ENCODE measurements at places on chromosomes 4 and X.

DNA sequence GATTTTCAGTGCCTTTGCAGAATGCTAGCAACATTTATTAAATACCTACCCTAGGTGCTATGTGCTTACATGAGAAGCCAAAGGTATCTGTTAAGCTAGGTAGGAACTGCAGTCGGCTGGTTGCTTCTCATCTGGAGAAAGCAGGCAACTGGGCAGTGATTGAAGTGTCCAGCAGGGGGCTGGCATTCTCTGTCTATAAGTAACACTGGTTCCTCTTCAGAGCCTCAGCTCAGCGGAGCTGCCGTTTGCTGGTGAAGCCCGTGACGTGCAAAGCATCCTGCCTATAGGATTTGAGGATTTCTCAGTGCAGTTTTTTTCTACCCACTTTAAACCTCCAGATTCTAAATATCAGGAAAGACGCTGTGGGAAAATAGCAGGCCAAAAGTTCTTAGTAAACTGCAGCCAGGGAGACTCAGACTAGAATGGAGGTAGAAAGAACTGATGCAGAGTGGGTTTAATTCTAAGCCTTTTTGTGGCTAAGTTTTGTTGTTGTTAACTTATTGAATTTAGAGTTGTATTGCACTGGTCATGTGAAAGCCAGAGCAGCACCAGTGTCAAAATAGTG is at the start of gene GRPR:
GRPR (plus strand) TSS at position 344 of the 565 bp plus-strand sequence. CDS start 389 bp downstream, outside the sequence.
- no peak for DNase-seq

GRCh38 chr4:2489081-2489805 is 20.3 kb downstream of the RNF4 start:
- DNase-seq: no peak

DNA sequence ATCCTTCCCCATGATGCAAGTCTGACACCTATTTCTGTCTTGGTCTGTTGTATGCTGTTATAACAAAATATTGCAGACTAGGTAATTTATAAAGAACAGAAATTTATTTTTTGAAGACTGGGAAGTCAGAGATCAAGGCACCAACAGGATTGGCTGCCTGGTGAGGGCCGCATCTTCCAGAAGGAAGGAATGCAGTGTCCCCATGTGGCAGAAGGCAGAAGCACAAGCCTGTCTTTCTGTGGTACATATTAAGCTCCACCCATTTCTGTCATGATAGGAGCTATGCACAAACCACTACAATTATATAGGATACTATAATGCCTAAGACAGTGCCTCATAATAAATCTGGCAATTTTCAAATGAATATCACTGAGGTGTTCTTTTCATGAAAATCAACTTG is 502.3 kb upstream of the DIAPH2 start:
- no peak for DNase-seq

DNA sequence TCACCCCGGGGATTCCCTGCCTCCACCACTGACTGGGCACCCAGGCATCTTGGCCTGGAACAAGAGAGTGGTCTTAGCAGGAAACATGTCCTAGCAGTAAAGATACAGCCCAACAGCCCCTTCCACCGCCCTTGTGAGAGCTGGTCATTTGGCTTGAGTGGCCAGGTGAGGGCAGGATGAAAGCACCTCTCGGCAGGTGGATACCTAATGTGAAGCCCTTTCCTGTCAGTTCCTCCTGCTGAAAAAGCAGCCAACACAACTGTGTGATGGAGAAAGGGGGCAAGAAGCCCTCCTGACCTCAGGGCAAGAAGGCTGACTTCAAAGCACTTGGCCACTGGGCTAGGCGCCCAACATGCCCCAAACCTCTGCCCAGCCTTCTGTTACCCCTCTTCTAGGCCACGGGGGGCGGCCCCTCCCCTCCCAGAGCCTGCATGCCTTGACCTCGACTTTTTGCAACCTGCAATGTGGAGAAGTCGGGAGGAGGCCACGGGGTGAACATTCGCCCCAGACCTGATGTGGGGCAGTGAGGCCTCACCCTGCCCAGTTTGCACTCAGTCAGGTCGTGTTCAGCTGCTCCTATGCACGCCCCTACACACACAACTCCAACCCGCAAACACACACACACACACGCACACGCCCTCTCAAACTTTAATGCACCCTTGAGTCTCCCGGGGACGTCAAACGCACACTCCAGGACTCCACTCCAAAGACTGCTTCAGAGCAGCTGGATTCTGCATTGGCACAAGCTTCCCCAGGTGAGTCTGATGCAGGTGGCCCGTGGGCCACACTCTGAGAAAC is 1.1 kb downstream of the LGI2 start:
- no peak for DNase-seq

DNA sequence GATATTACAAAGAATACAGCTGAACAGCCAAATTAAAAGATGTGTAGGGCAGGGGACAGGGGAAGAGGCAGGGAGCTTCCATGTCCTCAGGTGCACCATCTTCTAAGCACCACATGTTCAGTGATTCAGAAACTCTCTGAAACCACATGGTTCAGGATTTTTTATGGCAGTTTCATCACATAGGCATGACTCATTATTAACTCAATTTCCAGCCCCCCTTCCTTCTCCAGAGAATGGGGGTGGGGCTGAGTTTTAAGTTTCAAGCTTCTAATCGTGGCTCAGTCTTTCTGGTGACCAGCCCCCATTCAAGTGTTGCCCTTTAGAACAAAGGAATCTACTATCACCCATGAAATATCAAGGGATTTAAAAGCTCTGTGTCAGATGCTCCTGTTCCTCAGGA is 317.8 kb upstream of the GALNT7 start:
- DNase-seq: no peak

GRCh38 chr4:87116231-87116630 is 104.2 kb downstream of the KLHL8 start:
- no peak for DNase-seq

DNA sequence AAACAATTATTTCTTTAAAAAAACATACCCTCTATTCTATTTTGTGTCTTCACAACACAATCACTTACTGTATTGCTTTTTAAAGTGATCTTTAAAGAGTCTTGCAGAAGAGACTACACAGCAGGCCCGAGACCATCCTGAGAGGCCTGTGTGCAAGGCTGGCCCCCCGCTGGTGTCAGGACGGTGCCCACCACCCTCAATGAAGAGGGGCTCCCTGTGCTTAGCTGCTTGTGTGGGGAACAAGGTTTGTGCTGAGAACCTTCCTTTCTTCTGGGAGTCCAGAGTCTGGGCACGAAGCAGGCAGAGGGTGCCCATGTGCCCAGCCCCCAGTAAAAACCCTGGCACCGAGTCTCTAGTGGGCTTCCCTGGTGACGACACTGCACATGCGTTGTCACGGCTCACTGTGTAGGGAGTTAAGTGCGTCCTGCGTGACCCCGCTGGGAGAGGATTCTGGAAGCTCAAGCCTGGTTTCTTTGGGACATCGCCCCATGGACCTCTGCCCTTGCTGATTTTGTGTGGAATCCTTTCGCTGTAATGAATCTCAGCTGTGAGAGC is 22.0 kb downstream of the RGS12 start:
- no peak for DNase-seq

GRCh38 chr4:86108137-86108536 is 251.7 kb downstream of the MAPK10 start:
- no peak for DNase-seq

DNA sequence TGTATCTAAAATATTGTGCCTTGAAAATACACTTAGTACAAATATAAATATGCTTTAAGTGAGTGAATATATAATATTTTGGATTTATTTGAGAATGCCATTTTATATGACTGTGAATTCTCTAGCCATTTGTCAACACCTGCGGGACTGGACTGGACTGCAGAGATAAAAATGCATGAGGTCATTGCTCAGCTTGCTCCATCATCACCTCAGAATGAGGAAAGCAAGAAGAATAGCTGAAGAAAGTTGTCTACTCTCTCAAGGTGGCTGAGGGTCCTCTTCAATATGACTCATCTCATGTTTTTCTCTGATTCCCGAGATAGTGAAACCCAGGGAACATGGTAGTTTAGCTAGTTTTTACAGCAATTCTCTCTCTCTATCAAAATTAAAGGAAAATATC is 732.5 kb upstream of the AGA start:
- no peak for DNase-seq

DNA sequence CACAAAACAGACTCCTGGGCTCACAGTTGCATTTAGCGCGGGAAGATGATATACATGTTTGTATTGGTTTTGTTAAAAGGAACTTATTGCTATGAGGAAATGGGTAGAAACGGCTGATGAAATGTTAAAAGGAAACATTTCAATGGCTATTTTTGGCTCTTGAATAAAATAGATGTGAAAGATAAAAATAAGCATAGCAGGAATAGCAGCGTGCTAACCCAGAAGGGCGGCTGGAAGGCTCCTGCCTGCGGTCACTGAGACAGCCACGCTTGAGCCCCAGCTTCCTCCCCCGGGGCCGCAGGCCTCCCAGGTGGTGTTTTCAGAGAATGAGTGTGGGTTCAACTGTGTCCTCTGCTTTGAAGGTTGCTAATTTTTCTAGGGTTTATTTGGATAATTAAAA is 35.0 kb upstream of the CLCN4 start:
- peak; percentile 51 for DNase-seq

DNA sequence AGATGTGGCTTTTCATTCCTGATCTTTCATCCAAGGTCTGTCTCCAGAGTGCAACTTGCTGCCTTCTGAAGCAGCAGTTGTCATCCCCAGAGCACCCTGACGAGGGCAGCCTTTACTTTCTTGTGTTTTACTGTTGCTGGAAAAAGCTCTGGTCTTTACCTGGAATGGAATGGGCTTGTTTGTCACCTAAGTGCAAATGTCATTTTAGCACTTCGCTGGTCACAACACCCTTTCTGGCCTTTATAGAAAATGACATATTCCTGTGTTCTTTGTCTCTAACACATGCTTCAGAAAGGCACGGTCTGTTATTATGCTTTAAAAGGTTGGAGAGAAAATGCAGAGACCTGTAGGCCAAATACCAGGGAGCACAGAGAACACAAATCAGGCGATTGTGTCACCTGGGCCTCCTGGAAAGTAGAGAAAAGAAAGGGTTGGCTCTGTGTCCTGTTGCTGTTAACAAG is 332.7 kb upstream of the IGFBP7 start:
- DNase-seq: no peak

- DNase-seq: peak; percentile 14
These were observed 4.5 kb downstream of the NKX3-2 start for GRCh38 chr4:13539619-13540445.

DNA sequence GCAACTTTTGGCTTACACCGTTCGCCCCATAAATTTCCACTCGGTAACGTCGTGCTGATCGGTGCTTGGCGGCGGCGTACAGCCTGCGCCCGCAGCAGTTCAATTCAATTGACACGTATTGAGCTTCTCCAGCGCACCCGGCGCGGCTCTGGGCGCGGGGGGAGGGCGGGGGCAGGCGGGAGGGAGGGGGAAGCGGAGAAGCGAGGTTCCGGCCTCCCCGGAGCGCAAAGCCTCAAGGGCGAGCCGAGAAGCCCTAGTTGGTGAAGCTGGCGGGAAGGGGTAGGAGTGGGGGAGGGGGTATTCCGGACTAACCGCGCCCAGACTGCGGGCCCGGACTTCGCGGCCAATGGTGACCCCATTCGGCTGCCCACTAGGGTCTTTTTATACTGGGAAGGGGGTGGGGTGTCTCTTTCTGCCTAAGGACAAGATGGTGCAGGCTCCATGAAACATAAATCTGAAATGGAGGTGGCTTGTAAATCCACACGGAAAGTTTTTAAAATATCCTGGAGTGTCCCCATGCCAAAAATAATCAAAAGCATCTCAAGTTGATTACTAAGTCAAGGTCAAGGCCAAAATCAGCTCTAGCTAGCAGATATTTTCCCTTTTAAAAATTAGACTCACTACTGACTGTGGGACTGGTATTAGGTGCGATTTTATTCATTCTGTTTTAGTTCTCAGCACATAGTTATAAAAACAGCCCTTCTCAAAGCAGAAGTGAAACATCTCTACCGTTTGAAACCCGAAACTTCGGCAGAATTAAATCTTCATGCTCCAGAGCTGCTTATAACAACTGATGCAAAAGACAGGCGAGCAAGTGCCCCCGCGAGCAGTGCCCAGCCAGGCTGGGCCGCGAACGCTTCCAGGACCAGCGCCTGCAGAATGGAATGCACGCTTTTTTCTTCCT is 1.5 kb upstream of the BCOR start:
- DNase-seq: peak; percentile 44

DNA sequence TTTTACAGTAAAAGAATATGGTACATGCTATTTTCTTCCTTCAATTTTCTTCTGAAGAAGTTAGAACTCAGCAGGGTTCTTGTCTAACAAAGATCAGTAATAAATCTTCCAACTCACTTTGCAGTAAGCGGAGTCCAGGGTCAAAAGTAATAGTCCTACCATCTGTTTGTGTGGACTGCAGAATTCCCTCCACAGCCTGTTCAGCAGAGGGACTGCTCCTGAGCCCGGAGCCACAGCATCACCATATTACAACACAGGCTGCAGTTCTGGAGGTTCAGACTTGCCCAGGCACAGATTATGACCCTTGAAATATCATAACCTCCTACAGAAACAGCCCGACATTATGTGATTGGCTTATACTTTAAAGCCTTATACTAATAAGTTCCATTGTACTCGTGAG is 10.3 kb downstream of the FHDC1 start:
- no peak for DNase-seq

DNA sequence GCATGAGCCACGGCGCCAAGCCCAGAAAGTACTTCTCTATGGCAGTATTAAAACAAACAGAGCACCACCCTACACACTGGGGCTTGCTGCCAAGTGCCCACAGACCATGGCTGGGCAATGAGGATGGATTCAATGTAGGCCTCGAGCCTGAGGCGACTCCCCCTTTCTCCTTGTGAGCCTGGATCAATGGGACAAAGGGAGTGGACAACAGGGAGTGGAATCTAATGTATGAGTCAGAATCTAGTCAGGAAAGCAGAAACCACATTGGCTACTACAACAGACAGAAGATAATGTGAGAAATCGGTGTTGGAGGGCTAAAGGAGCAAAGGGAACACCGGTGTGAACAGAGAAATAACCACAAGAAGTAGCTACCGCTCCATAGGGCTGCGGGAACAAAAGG is 37.7 kb upstream of the OCIAD2 start:
- no peak for DNase-seq

DNA sequence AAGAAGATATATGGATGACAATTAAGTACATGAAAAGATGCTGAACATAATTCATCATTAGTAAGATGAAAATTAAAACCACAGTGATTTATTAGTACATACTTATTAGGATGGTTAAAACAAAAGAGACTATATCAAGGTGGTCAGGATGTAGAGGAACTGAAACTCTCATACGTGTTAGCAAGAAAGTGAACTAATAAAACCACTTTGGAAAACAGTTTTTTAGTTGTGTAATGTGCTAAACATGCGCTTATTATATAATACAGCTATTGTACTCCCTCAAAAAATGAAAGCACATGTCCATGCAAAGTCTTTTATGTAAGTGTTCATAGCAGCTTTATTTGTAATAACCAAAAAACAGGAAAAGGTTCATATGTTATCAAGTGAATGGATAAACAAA is 89.9 kb upstream of the KCTD8 start:
- no peak for DNase-seq

- DNase-seq: no peak
These were observed 7.6 kb upstream of the SYTL5 start for GRCh38 chrX:37998586-37999262.

- no peak for DNase-seq
These were observed 834 bp downstream of the NHS start for GRCh38 chrX:17375637-17376430.

- no peak for DNase-seq
These were observed 36.3 kb downstream of the SOD3 start for GRCh38 chr4:24831637-24832036.
